ENCODE measurements at places on chromosomes 5 and 9.

- peak; percentile 2 for DNase-seq
Observed at GRCh38 chr9:134738869-134739659, 97.5 kb downstream of the COL5A1 start.

DNA sequence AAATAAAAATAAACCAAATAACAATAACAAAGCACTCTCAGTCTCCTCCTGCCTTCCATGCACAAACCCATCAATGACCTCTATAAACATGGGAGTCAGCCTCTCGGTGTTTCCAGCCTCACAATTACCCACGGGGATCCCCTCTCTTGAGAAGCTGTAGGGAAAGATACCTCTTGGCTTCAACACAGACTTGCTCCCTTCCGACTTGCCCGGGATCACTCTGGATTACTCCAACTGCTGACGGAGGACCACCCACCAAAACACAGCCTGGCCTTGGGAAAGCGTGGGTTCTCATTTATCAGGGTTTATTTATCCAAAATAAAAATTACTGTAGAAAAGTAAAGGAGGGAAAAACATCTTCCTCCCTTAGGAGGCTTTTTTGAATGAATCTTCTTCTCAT, 11.5 kb upstream of the NKX2-5 start:
- no peak for DNase-seq

GRCh38 chr5:159050316-159051143, 49.2 kb downstream of the EBF1 start:
- DNase-seq, result no peak

- peak; percentile 1 for DNase-seq
Observed at GRCh38 chr9:89225991-89226471, 47.4 kb upstream of the SHC3 start.

GRCh38 chr5:26869781-26870180, 168.6 kb downstream of the CDH9 start:
- DNase-seq, result no peak

GRCh38 chr5:175867587-175868347, 3.6 kb upstream of the CPLX2 start:
- DNase-seq, result peak; percentile 32

DNA sequence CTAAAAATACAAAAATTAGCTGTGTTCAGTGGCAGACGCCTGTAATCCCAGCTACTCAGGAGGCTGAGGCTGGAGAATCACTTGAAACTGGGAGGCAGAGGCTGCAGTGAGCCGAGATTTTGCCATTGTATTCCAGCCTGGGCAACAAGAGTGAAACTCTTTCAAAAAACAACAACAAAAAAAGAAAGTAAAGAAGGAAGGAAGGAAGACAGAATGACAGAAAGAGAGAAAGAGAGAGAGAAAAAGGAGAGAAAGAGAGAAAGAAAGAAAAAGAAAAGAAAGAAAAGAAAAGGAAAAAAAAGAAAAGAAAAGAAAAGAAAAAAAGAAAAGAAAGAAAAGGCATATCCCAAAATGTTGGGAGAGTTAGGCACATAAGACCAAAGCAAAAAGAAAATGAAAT, 278.6 kb downstream of the CDH18 start:
- no peak for DNase-seq

DNA sequence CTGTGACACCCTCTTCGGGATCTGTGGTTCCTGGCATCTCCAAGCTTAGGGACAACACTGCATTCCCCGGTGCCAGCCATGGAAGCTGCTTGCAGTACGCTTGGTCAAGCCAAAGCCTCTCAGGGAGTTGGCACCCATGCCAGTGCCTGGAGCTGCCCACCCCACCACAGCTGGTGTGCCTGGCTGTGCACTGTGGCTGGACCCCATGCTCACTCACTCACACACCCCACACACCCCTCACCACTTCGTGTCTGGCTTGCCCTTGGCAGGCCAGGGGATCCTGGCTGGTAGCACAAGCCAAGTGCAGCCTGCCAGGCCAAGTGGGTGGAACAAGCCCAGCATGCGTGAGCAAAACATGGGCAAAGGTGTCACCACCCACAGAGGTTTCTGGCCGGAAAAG, 324.5 kb upstream of the PTGER4 start:
- DNase-seq, result no peak

GRCh38 chr9:6632516-6633183, 12.9 kb downstream of the GLDC start:
- DNase-seq, result no peak

DNA sequence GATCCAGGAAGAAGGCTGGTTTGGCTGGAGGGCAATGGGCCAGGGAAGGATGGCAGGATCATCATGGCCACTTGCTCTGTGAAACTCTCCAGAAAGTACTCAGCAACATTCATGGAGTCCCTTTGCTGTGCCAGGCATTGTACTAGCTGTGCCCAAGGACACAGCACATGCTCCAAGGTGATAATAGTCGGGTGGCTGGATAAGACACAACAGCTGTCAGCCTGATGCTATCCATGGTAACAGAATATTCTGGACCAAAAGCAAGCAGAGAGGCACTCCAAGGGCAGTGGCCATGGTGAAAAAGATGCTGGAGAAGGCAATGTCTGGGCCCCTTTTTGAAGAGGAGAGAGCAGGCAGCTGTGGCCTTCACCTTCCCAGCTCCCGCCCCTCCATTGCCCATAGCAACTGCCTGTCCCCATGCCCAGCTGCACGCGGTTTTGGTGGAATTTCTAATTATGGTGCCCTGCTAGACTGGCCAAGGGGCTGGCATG, 113.8 kb upstream of the CPEB4 start:
- no peak for DNase-seq

GRCh38 chr9:82273121-82273520, 284.5 kb downstream of the SPATA31D1 start:
- DNase-seq, result no peak

DNA sequence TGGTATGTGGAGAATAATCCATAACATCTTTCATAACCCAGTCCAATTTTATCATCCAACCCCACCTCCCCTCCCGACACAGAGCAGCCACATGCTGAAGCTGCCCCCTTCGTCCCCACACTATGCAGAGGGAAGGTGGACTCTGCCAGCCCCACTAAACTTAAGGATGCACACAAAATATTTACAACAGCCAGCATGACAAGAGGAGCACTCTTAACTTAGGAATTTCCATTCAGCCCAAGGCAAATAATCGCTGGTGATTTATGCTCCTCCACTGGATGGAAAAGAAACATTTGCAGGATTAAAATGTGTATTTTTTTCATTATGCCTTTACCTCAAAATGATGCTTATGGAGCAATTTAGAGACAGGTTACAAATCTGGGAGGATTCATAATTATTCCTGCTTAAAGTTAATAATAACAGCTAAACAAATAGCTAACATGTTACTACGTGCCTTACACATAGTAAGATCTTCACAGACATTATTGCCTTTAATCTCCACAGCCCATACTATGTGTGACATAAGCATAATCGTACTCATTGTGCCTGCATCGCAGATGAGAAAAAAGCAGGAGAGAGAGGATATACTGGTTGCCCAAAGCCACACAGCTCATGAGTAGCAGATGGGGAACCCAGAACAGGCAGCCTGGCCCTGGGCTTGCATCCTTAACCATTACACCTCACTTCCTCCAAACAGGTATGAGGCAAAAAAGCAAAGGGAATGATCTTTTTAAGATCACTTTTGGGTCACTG, 92.6 kb downstream of the GLIS3 start:
- no peak for DNase-seq

- DNase-seq, result no peak
Observed at GRCh38 chr9:99365233-99365980, 143.3 kb downstream of the SEC61B start.

All from NCI-H146 (cell line).